ENCODE measurements at places on chromosomes 1 and 21.

DNA sequence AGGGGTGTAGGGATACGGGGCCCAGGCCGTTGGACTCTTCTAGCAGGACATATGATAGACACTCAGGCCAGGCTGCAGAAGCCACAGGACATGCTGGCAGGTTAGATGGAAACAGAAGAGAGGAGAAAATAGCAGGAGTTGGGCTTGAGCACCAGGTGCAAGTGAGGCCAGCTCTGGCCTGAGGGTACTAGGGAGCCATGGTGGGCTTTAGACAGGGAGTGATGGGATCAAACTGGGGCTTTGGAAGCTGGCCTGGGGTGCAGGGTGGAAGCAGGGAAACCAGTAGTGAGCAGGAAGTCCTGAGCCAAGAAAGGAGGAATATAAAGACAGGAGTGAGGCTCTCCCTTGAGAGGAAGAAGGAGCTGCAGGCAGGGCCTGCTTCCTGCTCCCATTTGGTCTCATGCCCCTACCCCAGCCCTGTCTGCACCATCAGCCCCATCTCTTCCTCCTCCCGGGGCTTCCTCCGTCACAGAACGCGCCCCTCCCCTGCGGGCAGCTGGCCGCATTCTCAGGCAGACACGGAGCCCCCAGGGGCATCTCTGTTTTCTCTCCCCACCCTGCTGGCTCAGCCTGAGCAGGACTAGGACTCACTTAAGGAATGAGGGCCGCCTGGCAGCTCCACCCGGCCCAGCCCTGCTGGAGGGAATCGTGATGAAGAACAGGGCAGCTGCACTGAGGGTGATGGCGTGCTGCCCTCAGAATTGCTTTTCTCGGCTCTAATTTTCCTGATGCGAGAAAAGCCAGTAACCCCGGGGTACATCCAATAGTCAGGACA is 165.5 kb upstream of the TMEM51 start:
- DNase-seq, result no peak

DNA sequence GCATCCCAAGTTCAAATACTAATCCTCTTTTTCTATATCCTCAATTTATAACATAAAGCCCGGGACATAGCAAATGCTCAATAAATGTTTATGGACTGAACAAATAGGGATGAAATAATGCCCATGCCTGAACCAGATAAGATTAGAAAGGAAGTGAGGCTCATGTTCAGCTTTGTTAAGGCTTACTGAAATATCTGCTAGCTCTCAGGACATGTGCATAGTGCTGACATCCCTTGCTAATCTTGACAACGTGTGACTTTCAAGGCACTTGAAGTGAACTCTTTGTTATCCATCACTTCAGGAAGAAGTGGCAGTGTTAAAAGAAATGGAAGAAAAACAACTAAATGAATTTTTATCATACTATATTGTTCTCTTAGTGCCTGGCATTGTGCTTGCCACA is 260.3 kb upstream of the SGIP1 start:
- no peak for DNase-seq

- DNase-seq, result no peak
These were observed 244.7 kb upstream of the FGGY start for GRCh38 chr1:59052166-59052590.

- DNase-seq, result peak; percentile 15
These were observed 816 bp downstream of the EDEM3 start for GRCh38 chr1:184753608-184754475.

DNA sequence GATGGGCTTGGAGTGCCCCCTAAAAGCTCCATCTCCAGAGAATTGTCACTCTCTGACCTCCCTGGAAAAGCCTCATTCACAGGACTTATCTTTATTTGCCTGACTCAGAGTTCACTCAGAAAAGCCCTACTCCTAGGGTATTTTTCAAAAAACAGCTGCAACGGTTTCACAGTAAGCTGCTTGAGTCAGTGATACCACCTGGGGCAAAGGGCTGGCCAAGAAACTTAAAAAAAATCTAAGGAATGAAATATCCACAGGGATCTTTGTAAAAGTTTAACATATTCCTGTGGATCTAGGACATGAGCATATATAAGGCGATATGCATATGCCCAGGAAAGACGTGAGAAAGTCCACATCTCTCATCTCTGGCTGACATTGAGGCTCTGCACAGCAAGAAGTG is 33.8 kb upstream of the TSPAN2 start:
- no peak for DNase-seq

- DNase-seq, result peak; percentile 48
These were observed 98.9 kb upstream of the BACE2 start for GRCh38 chr21:41068967-41069642.

- DNase-seq, result no peak
These were observed 59.0 kb downstream of the BRINP2 start for GRCh38 chr1:177229781-177230180.

DNA sequence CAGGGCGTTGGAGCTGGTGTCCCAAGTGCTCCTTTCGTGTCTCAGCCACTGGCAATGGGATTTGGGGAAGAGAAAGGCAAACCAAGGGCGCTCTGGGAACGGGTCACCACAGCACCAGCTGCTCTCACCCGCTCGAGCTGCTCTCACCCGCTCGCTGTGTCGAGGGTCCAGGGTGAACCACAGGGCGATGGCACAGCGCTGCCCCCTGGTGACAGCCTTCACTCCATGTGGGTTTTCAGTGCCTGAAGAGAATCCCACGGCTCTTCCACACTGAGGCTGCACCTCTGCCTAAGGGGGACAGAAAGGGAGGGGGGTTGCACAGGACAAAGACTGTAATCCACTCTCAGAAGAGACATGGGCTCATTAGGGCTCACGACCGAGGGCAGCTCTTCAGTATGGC is 7.1 kb upstream of the CLDN19 start:
- DNase-seq, result no peak

- no peak for DNase-seq
These were observed 64.6 kb downstream of the LRIG2 start for GRCh38 chr1:113137563-113137962.

DNA sequence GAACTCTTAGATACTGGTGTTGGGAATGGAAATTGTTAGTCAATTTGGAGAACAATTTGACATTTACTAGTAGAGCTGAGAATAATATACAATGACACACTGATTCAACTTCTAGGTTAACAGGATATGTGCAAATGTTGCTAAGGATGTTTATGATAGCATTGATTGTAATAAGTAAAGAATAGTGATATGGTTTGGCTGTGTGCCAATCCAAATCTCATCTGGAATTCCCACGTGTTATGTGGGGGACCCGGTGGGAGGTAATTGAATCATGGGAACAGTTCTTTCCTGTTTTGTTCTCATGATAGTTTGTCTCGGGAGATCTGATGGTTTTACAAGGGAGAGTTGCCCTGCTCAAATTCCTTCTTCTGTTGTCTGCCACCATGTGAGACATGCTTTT is 302.4 kb upstream of the TMPRSS15 start:
- DNase-seq, result no peak

DNA sequence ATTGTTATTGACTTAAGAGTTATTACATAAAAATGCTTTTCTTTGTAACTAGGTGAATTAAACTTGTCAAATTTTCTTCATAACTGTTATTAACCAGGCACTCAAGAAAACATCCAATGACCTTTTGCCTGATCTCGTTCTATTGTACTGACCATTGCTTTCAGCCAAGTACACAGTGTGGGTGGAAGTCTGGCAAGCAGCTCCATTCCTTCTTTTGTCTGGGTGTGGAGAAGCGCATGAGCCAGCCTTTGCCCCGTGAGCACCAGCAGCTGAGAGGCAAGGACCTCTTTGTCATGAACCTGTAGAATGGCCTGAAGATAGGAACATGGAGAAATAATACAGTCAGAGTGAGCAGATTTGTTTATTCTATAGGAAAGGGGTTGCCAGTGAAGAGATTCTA is 57.5 kb downstream of the IARS2 start:
- DNase-seq, result no peak

Measured in stimulated activated CD4-positive, alpha-beta T cell treated with anti-CD3 and anti-CD28 coated beads, Interleukin-12 subunit alpha, Interleukin-12 subunit beta, amount 100 ng/mL, for 24 hours (primary cell).